ENCODE measurements at places on chromosomes 16 and 17. TPM values are rescaled to one million over a fixed set of nuclear protein-coding genes. Genes with fewer than 3 reads are reported as not detected.

DNA sequence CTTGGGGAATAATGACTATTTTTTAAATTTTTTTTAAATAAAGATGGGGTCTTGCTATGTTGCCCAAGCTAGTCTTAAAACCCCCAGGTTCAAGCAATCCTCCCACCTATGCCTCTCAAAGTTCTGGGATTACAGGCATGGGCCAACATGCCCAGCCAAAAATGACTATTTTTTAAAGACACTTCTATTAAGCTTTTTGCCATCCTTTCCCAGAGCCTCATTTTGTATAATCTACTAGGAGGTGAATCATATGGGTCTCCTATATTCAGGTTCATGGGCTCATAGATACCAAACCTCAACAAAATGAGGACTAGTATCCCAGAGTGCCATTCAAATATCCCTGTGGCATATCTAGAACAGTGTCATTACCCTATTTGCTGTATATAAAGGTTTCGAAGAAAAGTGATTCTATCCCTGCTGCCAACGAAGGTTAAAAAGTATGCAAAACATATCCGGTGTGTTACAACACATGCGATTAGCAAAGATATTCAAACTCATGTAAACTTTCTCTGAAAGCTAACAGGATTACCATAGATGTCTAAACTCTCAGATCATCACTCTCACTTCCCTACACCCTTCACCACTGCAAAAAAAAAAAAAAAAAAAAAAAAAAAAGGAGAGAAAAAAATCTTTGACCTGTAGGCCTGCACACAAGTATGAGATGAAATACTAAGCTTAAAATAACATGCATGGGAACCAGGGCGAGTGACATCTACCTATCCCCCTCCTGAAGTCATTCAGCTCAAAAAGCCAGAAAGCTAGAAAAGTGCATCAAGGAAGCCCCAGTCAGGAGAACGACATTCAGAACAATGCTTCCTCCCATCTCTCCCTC lies 23.5 kb downstream of the XPO6 start:
- DNase-seq = no peak

- DNase-seq = no peak
Observed at GRCh38 chr17:11539637-11540036, 58.6 kb upstream of the DNAH9 start.

DNA sequence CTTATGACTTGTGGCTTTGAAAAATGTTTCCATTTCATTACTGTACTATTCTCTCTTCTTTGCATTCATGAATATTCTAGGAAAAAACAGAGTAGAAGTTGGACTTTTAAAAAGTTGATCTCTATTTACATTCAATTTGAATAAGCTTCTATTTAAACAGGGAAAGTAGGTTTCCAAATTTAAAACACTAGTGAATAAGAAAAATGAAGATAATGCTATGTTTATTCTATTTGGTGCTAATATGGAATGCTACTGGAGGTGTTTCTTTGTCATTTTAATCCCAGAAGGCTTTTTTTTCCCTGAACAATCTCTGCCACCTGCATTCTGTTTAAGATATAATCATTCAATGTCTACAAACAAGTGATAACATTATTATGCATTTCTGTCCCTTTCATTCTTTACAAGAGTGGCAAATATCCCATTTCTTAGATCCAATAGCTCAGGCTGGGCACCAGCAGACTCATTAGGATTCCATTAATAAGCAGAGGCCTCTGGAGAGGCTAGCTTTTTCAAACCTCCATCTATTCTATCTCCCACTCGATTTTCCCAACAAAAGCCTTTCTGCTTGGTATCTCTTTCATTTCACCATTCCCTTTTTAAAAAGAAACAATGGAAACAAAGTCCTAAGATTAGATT lies 1001.6 kb upstream of the CDH8 start:
- no peak for DNase-seq

GRCh38 chr17:81190591-81190990 lies 24.6 kb upstream of the AATK start:
- DNase-seq = no peak

GRCh38 chr17:77061669-77062068 lies 79.1 kb upstream of the SEC14L1 start:
- no peak for DNase-seq

DNA sequence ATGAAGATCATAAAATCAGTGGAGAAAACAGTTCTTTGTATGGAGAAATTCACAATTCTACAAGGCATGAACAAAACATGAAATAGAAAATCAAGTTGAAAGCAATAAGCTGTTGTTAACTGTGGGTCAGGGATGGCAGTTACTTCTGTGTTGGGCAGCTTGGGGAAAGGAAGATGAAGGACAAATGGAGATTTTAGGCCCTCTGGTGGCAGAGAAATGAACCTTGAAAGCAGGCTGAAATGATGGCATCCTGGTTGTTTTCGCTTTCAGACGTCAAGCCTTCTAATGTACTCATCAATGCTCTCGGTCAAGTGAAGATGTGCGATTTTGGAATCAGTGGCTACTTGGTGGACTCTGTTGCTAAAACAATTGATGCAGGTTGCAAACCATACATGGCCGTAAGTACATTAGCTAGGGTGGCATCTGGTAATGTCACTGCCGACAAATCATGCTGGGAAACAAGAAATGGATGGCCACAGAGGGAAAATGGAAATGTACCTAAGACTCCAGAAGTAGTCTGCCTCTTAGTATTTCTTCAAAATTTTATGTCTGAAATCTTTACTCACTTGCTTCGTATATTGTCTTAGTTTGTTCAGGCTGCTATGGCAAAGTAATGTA lies 108.9 kb downstream of the MAP2K6 start:
- DNase-seq = no peak

- DNase-seq = no peak
Observed at GRCh38 chr17:67833946-67834631, 8.8 kb downstream of the BPTF start.

DNA sequence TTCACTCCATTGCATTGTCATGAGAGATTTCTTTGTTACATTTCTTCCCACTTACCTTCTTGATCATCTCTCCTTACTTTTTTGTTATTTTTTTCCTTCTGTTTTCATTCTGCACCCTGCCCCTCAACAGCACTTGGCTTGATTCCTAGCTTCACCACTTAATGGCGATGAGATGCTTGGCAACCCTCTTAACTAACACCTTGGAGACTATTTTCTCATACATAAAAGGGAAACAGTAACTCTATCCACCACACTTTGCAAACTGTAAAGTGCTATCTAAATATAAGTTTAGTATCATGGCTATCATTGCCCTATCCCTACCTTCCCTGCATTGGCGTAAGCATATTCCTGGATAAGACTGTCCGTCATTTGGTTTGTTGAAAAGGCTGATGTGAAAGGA lies 177.3 kb downstream of the SHISA6 start:
- DNase-seq = no peak

The SPN gene
- 2.9 TPM for total RNA-seq

The C17orf50 gene
- total RNA-seq = not detected

The CHAD gene
- total RNA-seq = 0.39 TPM

The CTU2 gene
- total RNA-seq = 20.3 TPM

The FOXC2 gene
- total RNA-seq = 0.42 TPM

The TSR3 gene
- total RNA-seq = 58.2 TPM
